ENCODE measurements at places on chromosomes 1 and 21.

DNA sequence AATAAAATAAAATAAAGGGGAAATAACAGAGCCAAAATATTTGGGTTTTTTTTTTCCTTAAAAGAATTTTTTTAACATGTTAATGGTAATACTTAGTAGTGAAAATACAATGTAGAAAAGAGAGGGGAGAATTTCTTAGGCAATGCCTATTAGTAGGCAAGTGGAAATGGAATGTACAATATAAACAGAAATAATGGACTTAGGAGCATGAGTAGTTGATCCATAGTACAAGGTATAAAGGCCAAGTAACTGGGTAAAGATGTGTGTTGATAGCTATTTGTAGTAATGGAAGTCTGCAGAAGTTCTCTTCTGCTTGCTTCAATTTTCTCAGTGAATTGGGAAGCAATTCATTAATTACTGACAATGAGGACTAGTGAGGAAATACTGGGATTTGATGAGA, 34.4 kb downstream of the TESK2 start:
- peaks cover 24% of the 10 kb centered on the region for H3K4me1 ChIP-seq
- no peaks in the 10 kb centered on the region for H3K27me3 ChIP-seq
- H3K36me3 ChIP-seq = no peaks in the 10 kb centered on the region
- no peak overlapping the region for H3K4me3 ChIP-seq
- no peak overlapping the region for H3K27ac ChIP-seq

GRCh38 chr1:20052386-20052785, 17.6 kb upstream of the PLA2G5 start:
- no peak overlapping the region for H3K27ac ChIP-seq
- H3K4me3 ChIP-seq = no peak overlapping the region

DNA sequence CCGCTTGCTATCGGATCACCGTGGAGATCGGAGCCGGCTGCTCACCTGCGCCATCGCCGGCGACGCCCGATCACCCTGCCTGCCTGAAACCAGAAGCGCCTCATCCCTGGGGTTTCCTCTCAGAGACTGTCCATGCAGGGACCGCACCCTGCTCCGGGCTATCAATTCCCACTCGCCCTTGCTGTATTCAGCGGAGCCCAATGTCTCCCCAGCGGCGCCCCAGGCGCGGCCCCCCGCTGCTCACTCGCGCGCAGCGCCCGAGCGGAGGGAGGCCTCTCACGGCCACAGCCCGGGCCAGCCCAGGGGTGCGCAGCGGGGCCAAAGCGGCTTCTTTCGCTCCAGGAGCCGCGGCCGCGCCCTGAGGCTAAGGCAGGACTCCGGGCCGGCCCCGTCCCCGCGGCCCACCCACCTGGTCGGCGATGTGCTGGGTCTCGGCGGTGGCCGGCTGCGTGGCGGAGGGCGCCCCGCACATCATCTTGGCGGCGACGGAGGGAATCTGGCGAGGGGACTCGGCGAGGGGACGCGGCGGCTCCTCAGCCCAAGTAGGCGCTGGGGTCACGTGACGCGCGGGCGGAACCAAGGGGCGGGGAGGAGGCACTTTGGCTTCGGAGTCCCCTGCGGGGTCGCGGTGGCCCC, at the start of gene CSTB:
CSTB (minus strand) TSS at position 514 of the 636 bp plus-strand sequence; CDS start at position 475, 39 bp downstream.
- H3K27me3 ChIP-seq = peaks cover 2% of the 10 kb centered on the region
- H3K4me3 ChIP-seq = peak within 1 kb of the TSS; percentile 92
- peaks cover 13% of the 10 kb centered on the region for H3K36me3 ChIP-seq
- peak; percentile 83 for DNase-seq
- H3K27ac ChIP-seq = peak within 1 kb of the TSS; percentile 76
- H3K4me1 ChIP-seq = peaks cover 52% of the 10 kb centered on the region

- H3K27ac ChIP-seq = no peak overlapping the region
- peaks cover 19% of the 10 kb centered on the region for H3K36me3 ChIP-seq
- no peak overlapping the region for H3K4me3 ChIP-seq
- H3K4me1 ChIP-seq = no peaks in the 10 kb centered on the region
- no peaks in the 10 kb centered on the region for H3K27me3 ChIP-seq
Observed at GRCh38 chr1:16250524-16251251, 13.7 kb upstream of the CPLANE2 start.

GRCh38 chr1:153387001-153387400, 3.9 kb downstream of the S100A8 start:
- peaks cover 7% of the 10 kb centered on the region for H3K27me3 ChIP-seq
- no peak overlapping the region for H3K4me3 ChIP-seq
- no peaks in the 10 kb centered on the region for H3K4me1 ChIP-seq
- DNase-seq = no peak

- peaks cover 45% of the 10 kb centered on the region for H3K4me1 ChIP-seq
- H3K27me3 ChIP-seq = peaks cover 23% of the 10 kb centered on the region
- no peaks in the 10 kb centered on the region for H3K36me3 ChIP-seq
- H3K27ac ChIP-seq = no peak overlapping the region
Observed at GRCh38 chr1:234313171-234313570, 60.1 kb upstream of the COA6 start.

- H3K4me3 ChIP-seq = no peak overlapping the region
- no peaks in the 10 kb centered on the region for H3K27me3 ChIP-seq
- H3K36me3 ChIP-seq = no peaks in the 10 kb centered on the region
- no peak for DNase-seq
Observed at GRCh38 chr1:107116306-107116790, 24.5 kb upstream of the NTNG1 start.

GRCh38 chr1:27314169-27314568, 7.8 kb upstream of the TMEM222 start:
- H3K27ac ChIP-seq = no peak overlapping the region
- peaks cover 15% of the 10 kb centered on the region for H3K27me3 ChIP-seq
- H3K4me3 ChIP-seq = no peak overlapping the region
- H3K36me3 ChIP-seq = no peaks in the 10 kb centered on the region

All from WTC11 (cell line).